ENCODE measurements at places on chromosomes 11 and 22.

DNA sequence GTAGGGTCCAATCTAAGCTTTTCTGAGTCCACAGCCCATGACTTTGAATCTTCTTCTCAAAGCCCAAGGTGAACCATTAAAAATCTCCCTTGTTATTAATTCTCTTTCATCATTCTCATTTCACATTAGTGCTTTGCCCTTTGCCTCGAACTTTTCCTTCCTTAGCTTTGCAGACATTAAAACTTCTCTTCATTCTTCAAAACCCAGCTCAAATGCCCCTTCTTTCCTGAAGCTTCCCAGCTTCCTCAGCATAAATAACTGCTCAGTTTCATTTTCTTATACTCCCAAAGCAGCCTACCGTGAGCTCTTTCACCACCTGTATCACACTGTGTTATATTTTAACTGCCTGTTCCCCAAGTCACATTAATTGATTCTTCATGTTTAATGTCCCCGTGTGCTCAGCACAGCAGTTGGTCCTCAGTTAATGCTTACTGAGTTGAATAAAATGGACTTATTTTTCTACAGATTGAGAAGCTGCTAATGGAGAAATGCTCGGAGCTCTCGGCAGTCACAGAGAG lies 62.0 kb downstream of the INSC start:
- no peak for DNase-seq

DNA sequence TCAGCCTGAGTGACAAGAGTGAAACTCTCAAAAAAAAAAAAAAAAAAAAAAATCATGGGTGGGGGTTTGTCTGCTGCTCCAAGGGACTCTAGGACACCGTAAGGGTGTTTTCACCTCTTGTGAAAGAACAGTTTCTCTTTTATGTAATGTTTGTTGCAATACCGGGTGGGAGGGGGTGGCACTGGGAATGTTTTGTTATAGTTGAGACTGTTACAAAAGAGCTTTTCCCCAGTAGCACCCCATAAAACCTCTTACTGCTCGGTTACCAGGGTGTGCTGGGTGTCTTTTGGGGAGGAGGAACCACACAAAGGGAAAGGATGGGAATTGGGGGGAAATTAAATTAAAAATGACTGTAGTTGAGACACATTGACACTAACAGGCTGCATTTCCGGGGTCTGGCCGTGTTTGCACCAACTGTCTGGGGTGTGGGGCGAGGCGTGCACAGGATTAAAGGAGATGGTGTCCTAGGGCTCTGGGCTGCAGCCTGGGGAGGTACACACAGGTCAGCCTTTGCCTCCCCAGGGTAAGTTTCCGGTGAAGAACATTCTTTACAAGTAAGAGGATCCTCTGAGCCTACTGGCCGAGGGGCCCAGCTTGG lies 1.6 kb downstream of the NFAM1 start:
- no peak for DNase-seq

GRCh38 chr11:7575841-7576725 lies 62.3 kb downstream of the PPFIBP2 start:
- DNase-seq: peak; percentile 78

GRCh38 chr22:39518144-39518786 lies 2.1 kb upstream of the ATF4 start:
- no peak for DNase-seq

DNA sequence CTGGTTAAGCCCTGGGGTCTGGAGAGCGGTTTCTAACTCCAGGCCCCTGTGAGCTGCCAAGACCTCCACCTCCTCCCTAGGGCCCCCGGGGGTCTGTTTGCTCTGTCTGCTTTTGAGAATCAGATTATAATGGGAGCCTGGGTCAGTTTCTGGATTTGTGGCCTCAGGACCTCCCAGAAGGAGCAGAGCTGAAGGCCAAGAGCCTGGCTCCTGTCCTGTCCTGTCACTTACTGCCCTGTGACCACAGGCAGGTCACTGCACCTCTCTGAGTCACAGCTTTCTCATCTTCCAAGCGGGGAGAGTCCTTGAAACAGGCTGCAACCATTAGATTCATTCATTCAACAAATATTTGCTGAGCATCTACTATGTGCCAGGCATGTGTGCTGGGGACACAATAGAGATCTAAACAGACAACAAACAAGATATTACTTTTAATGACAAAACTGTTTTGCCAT lies 87.3 kb upstream of the FGF3 start:
- DNase-seq: no peak

GRCh38 chr11:134048028-134048427 lies 20.8 kb upstream of the JAM3 start:
- no peak for DNase-seq

GRCh38 chr22:26398741-26399153 lies 30.3 kb upstream of the ASPHD2 start:
- DNase-seq: peak; percentile 57

DNA sequence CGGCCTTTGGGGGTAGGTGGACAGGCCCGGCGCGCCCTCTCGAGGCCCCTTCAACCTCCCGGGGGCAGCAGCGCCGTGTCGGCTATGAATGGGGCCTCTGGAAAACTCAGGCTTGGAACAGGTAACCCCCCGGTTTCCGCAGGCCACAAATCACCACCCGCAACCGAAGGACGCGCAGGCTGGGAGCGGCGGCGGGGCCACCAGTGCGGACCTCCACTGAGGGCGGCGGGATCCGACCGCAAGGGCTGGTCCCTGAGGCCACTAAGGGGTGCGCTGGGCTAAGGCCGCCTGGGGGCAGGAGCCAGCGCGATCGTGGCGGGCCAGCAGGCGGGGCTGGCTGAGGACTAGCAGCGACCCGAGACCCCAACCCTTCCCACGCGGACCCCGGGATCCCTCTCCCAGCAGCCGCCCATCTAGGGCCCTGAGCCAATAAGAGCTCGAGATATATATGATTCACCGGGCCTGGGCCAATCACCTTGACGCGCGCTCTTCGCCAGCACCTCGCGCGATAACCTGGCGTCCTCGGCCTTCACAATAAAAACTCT lies 609 bp upstream of the ATF4 start:
- peak; percentile 98 for DNase-seq

DNA sequence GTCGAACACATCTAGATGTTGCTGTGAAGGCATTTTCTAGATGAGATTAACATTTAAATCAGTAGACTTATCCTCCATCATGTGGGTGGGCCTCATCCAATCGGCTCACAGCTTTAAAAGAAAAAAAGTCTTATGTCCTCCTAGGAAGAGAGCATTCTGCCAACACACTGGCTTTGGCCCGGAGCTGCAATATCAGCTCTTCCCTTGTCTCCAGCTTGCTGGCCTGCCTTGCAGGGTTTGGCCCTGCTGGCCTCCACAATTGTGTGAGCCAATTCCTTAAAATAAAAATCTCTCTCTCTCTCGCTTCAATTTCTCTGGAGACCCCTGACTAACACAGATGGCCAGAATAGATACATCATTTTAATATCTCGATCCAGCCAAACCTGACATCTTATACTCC lies 13.1 kb upstream of the ABCC8 start:
- DNase-seq: no peak

GRCh38 chr22:28310299-28310698 lies 369.3 kb downstream of the TTC28 start:
- DNase-seq: no peak

GRCh38 chr11:11237070-11237832 lies 115.8 kb downstream of the CSNK2A3 start:
- DNase-seq: no peak

- DNase-seq: no peak
Observed at GRCh38 chr11:44608651-44608990, 43.2 kb downstream of the CD82 start.

DNA sequence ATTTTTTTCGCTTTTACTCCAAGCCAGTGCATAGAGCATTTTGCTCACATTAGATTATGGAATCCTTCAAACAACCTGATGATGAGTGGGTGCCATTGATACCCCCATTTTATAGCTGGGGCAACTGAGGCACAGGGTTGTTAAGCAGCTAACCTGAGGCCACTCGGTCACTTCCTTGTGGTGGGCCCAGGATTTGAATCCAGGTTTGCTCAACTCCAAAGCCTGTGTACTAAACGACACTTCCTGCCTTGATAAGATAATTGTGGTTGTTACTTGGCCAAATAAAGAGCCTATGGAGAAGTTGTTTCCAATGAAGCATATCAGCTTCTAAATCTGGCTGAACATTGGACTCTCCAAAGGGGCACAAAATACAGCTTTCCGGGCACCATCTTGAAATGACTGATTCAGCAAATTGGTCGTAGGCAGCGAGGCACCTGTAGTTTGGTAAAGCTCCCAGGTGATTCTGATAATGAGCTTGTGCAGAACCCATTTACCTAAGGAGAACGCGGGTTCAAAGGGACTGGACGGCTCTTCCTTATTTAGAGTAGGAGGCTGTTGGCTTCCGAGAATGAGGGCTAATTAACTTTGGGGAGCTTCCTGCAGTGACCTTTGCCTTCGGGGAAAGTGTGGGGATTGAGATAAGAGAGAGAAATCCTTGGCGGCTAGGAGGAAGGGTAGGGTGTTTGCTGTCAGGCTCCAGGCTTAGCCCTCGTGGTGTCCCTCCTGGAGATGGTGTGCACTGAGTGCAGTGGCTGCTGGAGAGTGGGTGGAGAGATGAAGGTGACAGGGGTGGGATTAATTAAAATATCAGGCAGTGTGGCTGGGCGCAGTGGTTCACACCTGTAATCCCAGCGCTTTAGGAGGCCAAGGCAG lies 17.5 kb upstream of the EHF start:
- peak; percentile 57 for DNase-seq

GRCh38 chr11:35352077-35352888 lies 67.1 kb downstream of the SLC1A2 start:
- no peak for DNase-seq

DNA sequence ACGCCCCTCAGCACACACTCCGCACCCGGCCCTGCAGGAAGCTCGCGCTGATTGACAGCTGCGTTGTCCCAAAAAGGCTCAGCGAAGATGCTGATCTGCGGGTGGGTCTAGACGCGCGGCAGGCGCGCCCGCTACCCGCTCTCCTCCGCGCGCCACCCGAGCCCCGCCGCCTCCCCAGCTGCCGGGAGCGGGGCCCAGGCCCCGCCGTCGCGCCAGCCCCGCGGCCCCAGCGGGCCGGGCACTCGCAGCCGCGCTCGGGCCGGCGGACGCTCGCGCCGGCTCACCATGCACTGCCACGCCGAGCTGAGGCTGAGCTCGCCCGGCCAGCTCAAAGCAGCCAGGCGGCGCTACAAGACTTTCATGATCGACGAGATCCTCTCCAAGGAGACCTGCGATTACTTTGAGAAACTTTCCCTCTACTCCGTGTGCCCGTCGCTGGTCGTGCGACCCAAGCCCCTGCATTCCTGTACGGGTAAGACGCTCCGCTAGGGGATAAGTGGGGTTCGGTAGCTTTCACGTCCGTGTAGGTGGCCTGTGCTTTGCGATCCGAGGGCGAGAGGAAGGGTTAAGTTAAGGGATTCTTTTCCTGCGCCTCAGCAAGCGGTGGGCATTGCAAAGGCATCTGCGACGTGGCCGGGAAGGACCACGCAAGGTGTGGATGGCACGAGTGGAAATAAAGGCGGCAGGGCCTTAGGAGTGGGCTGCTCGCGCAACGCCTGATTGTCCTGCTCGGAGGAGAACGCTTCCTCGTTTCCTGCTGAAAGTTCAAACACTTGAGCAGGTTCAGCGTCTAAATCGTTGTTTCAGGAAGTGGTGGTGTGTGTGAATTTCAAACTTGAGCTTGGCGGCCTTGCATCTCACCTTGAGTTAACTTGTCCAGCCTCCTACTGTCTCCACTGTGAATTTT lies at the start of gene BARX2:
Gene BARX2, plus strand, starts transcription at position 98 of the 907 bp plus-strand sequence. Its CDS starts 188 bp downstream, at position 286.
- peak; percentile 79 for DNase-seq

DNA sequence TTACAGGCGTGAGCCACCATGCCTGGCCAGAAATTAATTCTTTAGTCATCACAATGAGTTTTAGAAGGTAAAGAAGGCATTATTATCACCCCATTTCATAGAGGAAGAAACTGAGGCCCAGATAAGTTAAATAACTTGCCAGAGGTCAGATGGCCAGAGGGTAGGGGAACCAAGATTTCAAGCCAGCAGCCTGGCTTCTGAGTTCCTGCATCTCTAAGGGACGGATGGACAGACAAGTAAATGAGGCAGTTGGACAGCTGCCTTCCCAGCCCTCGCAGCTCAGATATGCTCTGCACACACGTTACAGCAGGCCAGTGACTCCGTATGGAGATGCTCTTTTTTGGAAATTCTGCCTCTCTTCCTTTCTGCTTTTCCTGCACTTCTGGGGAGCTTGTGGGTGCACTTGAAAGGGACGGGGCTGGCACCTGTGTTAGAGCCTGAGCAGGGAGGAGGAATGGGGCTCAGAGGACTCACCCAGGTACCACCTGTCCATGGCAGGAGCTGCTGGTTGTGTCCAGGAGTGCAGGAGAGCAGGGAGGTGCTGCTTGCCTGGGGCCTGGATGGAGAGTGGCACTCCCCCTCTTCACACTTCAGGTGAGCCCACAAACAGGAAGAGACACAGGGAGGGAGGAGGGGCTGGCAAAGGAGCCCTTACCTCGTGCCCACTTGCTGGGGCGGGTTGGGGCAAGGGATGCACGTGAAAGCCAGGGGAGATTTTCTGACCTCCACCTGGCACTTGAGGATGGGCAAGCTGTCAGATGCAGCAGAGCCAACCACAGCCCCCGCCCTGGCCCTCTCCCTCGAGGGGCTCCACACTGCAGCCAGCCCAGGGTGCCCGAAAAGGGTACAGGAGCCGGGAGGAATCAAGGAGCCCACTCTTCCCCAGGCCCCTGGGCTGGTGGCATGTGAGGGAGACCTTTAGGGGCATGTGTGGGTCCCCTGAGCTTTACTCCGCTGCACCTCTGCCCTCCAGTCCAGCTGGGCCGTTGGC lies 3.3 kb upstream of the FXYD2 start:
- peak; percentile 9 for DNase-seq

- DNase-seq: no peak
Observed at GRCh38 chr22:27099946-27100722, 442.7 kb downstream of the MIAT start.

GRCh38 chr11:34148504-34149165 lies 43.2 kb downstream of the NAT10 start:
- no peak for DNase-seq

GRCh38 chr11:69674267-69674885 lies 777 bp downstream of the LTO1 start:
- no peak for DNase-seq

DNA sequence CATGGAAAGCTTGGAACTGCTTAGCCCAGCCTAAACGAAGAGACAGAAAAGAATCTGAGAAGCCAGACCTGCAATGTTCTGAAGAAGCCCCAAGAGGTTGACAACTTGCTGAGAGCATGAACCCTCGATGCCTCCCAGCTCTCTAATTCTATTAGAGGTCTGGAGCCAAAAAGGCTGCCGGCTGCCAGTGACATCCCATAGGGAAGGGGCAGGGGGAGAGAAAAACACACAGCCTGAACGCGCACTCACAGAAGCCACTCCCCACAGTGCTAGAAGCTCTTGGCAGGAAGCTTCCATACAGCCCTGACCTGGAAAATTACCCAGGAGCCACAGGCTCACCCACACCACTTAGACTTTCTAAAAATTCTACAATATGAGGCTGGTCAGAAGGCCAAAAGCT lies 18.3 kb downstream of the POLDIP3 start:
- DNase-seq: no peak

Data from transverse colon (tissue), 4 donors.